ENCODE measurements at places on chromosomes 2 and 18.
A peak's percentile ranks its signal among the peaks of the same experiment; 100 is the strongest.

- no peak for DNase-seq
Observed at GRCh38 chr18:22167091-22167470, 2.3 kb upstream of the GATA6 start.

GRCh38 chr2:240121190-240121589, 14.9 kb downstream of the COPS9 start:
- DNase-seq = no peak

- DNase-seq = no peak
Observed at GRCh38 chr2:3466482-3466863, 52.9 kb downstream of the ADI1 start.

DNA sequence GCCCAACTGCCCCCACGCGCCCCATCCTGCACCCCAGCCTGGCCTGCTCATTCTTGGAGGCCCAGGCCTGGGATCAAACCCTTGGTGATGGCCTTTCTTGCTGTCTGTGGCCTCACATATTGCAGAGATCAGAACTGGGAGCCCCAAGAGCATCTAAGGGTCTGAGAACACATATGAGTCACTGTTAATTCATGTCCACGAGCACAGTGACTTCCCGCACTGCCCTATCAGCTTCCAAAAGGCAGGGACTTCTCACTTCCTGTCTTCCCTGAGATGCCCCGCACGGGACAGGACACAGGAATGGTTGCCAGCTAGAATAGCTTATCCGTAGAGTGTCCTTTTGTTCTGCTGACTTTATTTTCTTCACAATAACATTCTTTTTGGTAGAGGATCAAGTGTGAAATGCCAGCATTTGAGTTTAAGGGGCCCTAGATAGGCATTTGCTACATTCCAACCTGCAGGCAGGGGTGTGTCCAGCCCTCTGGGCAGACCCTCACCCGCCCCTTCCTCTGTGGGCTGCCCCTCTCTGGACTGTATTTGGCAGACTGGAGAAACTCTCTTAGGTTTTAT, 21.1 kb upstream of the CELF4 start:
- DNase-seq = no peak

DNA sequence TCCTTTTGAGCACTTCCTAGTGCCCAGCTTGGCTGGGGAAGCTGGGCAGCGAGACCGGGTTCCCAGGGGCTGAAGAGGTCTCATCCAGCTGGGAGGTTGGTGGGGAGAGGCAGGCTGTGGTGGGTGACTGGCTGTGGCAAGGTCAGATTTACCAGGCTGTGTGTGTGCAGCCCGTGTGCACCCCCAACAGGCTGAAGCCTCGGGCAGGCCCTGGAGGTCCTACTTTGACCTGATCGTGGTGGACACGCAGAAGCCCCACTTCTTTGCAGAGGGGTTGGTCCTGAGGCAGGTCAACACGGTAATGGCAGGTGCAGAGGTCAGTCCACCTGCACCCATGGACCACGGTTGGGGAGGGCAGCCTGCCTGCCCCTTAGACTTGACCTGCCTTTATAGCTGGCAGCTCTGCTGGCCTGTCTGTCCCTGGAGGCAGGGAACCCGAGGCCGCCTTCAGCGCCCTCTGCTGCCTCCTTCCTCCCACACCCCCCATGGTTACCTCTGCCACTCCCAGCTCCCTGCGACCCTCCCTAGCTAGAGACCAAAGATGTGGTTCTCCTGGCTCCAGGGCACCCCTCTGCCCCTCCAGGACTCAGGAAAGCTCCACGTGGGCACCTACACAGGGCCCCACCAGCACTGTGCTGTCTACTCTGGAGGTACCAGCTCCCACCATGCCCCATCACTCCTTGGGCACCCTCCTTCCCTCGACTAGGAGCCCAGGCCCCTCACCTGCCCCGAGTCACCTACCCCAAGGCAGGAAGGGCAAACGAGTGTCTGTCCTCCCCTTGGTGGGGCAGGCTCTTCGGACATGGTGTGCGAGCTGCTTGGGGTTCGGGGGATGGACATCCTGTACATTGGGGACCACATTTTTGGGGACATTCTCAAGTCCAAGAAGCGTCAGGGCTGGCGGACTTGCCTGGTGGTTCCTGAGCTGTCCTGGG, 4.0 kb downstream of the NT5DC4 start:
- peak; percentile 42 for DNase-seq

GRCh38 chr2:71749671-71750101, 296.3 kb downstream of the DYSF start:
- no peak for DNase-seq

GRCh38 chr18:46754188-46754587, 2.7 kb downstream of the ST8SIA5 start:
- peak; percentile 76 for DNase-seq

- DNase-seq = peak; percentile 38
Observed at GRCh38 chr18:23824669-23825068, 135.4 kb downstream of the LAMA3 start.

All from inflammatory macrophage treated with lipopolysaccharide for 4 hours (primary cell).